ENCODE measurements at places on chromosomes 6 and 20. TPM values are rescaled to one million over a fixed set of nuclear protein-coding genes. Genes with fewer than 3 reads are reported as not detected.

The RSPH4A gene
- total RNA-seq = 0.19 TPM

The NOX3 gene
- total RNA-seq = not detected

The ADGRF4 gene
- 0.74 TPM for total RNA-seq

The KIF25 gene
- not detected for total RNA-seq

The VWA7 gene
- 10.0 TPM for total RNA-seq

The SNAI1 gene
- 4.5 TPM for total RNA-seq

The DUSP15 gene
- 2.5 TPM for total RNA-seq

The CUTA gene
- 109 TPM for total RNA-seq

GRCh38 chr6:114827135-114827534 lies 484.3 kb upstream of the HS3ST5 start:
- DNase-seq = no peak

DNA sequence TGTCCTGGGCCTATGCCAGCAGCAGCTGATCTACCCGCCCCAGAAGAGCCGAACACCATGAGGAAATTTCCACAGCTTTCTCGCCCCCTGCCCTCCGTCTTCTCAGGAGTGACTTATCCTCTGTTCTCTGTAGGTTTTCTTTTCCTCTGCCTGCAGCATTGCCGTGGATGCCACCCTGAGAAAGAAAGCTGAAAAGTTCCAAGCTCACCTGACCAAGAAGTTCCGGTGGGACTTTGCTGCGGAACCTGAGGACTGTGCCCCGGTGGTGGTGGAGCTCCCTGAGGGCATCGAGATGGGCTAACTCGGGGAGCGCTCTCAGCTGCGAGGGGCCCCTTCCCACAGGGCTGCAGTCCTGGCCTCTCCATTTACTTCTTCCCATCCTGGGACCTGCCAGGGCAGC lies 19.2 kb downstream of the AAR2 start:
- DNase-seq = no peak

DNA sequence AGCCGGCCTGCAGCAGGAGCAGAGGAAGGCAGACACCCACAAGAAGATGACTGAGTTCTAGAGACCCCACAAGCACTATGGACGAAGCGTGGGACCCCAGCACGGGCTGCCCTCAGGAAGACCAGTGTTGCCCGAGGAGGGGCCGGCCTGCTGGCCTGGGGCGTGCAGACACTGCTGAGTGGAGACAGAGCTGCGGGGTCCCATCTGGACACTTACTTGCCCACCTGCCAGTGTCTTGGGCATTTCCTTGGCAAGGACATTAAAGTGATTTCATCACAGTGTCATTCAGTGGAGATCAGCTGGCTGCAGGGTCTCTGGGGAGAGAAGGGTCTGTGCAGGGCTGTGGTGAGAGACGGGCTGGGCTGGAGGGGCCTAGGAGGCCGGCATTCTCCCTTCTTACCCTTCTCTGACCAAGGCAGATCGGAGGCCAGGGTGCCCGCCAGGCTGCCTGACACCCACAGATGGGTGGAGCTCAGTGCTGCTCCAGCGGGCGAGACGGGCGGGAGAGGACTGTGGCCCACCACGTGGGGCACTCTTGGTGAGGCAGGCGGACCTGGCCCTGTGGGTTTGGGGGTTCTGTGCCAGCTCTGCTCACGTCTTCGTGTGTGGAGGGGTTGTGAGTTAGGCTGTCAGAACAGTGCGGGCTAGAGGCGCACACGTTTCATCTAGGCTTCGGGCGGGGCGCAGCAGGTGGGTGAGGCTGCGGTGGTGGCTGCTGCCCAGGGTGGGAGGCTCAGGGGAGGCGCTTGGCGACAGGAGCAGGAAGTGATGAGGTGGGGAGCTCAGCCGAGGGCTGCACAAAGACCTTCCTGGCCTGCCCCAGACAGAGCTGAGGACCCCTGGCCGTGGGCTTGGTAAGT lies at the start of gene LIME1:
Gene LIME1, plus strand, starts transcription at position 806 of the 860 bp plus-strand sequence. CDS start 886 bp downstream, outside the sequence.
- DNase-seq = no peak

DNA sequence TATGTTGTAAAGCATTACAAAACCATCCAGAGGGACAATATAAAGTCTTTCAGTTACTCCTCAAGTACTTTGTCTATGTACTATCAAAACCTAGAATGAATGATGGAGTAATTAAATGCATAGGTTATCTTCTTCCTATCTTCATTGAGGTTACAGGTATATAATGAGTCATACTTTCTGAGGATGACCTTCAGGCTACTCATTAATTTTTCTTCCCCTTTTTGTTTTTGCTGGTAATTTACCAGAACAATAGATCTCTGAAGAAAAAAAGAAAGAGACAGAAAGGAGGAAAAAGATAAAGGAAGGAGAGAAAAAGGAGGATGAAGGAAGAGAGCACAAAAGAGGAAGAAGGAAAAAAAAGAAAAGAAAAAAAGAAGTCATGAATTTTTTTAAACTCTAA lies 398.4 kb downstream of the TBC1D32 start:
- no peak for DNase-seq

GRCh38 chr6:35972471-35973367 lies 51.7 kb downstream of the SLC26A8 start:
- DNase-seq = no peak

GRCh38 chr6:168540713-168541291 lies 99.8 kb downstream of the SMOC2 start:
- no peak for DNase-seq

DNA sequence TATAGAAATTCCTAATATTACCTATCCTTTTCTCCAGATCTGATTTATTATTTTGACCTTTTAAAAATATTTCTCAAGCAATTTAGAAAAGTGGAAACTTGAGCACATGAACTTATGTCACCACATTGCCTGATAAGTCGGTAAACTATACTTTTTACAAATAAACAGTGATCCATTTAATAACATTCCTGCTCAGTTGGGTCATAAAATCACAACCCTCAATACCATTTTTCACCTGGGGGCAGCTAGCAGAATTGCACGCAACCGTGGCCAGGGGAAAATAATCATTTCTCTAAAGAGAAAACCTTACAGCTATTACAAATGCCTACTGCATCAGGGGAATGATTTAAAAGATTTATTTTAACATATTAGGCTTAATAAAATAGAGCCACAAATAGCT lies 614.5 kb downstream of the PHF3 start:
- no peak for DNase-seq

- no peak for DNase-seq
Measured at GRCh38 chr20:58111310-58112016, 117.0 kb downstream of the ANKRD60 start.

DNA sequence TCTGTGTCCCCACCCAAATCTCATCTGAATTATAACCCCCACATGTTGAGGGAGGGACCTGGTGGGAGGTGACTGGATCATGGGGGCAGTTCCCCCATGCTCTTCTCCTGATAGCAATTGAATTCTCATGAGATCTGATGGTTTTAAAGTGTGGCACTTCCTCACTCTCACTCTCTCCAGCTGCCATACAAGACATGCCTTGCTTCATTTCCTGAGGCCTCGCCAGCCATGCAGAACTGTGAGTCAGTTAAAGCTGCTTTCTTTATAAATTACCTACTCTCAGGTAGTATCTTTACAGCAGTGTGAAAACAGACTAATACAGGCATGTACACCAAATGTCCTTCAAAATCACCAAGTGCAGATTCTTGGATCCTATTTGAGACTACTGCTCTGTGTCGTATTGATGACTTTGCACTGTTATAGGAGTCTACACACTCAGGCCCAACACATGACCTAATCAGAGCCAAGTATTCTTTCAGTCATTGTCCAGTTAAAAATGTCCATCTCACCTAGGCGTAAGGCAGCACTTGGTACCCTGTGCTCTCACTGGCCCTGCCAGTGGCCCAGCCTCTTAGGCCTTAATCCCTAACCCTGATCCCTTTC lies 52.8 kb upstream of the UST start:
- DNase-seq = no peak

- DNase-seq = no peak
Measured at GRCh38 chr6:89379281-89379680, 26.8 kb upstream of the UBE2J1 start.

- DNase-seq = no peak
Measured at GRCh38 chr6:109305028-109305427, 77.2 kb downstream of the CD164 start.

DNA sequence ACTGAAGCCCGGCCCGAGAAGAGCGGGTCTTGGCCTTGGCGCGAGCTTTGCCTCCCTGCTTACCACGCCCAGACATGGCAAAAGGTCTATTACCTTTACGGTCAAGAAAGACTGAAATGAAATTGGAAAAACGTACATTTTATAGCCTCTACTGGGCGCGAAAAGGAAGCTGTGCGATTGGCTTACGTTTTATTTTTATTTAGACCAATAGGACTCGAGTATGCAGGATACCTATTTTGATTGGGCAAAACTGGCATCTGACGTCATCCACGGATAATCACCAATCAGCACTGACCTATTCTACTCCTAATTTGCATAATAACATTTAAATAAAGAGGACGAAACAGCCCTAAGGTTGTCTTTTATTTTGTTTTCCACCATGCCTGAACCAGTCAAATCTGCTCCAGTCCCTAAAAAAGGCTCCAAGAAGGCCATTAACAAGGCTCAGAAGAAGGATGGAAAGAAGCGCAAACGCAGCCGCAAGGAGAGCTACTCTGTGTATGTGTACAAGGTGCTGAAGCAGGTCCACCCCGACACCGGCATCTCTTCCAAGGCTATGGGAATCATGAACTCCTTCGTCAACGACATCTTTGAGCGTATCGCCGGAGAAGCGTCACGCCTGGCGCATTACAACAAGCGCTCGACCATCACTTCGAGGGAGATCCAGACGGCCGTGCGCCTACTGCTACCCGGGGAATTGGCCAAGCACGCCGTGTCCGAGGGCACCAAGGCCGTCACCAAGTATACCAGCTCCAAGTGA lies 97.4 kb downstream of the OR2B2 start:
- DNase-seq = peak; percentile 79

Data from heart right ventricle (tissue), 16 donors.